ENCODE measurements at places on chromosomes 13 and 19.

DNA sequence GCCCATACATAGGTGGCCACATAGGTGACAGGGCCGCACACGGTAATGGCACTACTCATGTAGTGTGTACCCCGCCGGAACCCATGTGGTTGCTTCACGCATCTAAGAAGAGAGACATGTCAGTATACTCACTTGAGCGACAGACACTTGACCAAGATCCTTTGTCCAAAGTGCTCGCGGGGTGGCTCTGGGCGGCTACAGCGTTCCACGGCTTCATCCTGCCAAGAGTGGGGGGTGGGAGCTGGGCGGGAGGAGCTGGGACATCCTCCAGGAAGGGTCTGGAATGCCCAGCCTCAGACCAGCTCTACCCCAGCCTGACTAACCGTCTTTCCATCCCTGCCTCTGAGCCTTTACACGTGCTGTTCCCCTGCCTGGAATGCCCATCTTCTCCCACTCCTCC lies 8.5 kb downstream of the ANGPTL8 start:
- DNase-seq: no peak

DNA sequence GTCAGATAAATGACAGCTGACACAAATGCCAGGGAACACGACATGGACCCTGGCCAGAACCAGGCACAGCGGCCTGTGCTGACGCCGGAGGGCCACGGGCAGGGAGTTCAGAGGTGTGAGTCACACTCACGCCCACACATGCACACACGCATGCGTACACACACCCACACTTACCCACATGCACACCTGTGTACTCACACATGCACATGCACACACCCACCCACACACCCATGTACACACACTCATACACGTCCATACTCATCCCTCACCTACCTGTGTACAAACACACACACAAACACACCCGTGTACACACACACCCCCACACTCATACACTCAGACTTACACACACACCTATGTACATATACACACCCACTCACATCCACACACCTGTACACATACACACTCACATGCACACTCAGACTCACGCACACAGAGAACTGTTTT lies 40.4 kb downstream of the MLLT1 start:
- DNase-seq: no peak

DNA sequence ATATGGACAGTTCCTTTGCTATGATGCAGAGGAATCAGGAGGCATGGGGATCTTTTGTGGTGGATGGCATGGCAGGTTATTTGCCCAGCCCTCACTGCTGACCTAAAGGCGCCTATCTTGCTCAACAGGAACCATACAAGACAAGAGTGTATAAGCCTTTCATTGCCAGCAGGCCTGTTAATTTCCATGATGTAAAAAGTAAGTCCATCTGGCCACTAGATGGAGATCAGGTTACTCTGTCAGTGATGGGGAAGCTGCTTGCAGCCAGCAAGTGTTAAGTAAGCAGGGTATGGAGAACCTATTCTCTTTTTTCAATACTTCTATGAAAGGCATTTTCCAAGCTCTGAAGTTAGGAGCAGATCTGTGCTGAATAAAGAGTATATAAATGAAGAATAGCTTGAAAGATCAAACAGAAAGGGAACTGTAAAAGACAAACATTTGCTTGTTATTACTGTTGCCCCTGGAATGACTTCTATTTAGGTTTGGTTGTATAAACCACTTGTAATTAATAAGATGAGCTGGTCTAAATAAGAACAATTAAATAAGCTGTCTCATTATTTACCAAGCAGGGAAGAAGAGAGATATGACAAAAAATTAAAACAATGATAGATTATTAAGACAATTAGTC lies 210.9 kb downstream of the RGCC start:
- DNase-seq: peak; percentile 87

GRCh38 chr13:59951011-59951410 lies 212.7 kb downstream of the DIAPH3 start:
- DNase-seq: no peak
